ENCODE measurements at places on chromosomes 5 and 9. TPM values are rescaled to one million over a fixed set of nuclear protein-coding genes. Genes with fewer than 3 reads are reported as not detected.

Gene OGN
- 0.17 TPM for total RNA-seq

Gene LCP2
- not detected for total RNA-seq

Gene PRLR
- 0.84 TPM for total RNA-seq

Gene CNTNAP3
- total RNA-seq = 2.9 TPM
